ENCODE measurements at places on chromosomes 4 and X.

DNA sequence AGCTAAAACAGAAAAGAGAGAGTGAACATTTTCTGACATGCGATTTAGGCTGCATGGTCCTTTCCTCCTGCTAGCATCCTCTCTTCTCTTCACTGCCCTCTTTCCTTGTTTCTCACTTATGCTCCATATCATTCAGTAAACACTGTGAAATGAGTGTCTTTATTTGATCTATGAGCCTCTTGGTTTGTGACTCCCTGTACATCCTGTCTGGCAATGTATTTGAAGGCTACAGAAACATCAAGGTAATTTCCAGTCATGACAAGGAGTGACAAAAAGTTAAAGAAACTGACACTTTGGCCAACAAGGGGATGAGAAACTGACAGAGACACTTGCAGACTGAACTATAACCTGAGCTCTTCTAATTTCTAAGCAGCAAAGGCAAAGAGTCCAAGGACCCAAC lies 8.7 kb downstream of the FTHL17 start:
- no peak for DNase-seq

DNA sequence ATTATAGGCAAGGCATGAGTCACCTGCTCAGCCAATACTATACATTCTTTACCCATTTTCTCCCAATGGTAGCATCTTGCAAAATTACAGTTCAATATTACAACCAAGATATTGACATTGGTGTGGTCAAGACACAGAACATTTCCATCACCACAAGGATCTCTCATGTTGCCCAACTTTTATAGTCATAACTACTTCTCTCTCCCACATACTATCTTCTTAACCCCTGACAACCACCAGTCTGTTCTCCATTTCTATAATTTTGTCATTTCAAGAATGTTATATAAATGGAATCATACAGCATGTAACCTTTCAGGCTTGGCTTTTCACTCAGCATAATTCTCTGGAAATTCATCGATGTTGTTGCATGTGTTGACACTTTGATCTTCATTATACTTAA lies 144.9 kb downstream of the ENOX2 start:
- no peak for DNase-seq

GRCh38 chrX:31435592-31435991 lies 363.8 kb upstream of the FTHL17 start:
- DNase-seq, result peak; percentile 30

DNA sequence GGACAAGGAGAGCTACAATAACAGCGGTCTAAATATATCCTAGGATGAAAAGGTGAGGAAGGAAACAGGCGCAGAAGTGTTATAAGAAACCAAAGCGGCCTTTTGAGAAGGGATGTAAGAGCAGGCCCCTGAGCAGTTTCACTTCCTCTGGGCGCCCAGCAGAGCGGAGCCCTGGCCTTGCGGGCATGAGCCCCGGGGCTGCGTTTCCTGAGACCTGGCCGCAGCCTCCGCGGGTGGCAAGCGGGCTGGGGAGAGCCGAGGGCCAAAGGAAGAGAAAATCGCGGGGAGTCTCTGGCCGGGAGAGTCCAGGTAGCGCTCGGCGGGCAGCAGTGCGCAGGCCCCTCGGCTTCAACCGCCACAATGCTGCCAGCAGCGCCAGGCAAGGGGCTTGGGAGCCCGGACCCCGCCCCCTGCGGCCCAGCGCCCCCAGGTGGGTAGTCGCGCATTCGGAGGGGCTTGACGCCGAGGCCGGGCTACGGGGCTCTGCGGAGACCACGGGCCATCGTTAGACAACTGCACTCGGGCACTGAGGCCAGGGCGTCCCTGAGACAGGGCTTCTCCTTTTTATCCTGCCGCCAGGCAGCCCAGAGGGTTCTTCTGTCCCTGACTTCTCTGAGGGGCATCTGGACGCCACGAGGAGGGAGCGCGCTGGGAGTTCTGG lies at the start of gene BANK1:
TSS of gene BANK1 (plus strand) at position 210 of the 661 bp plus-strand sequence. CDS start at position 361, 151 bp downstream.
- peak; percentile 46 for DNase-seq

- DNase-seq, result peak; percentile 17
Measured at GRCh38 chr4:109803924-109804571, 2.2 kb upstream of the CFI start.

DNA sequence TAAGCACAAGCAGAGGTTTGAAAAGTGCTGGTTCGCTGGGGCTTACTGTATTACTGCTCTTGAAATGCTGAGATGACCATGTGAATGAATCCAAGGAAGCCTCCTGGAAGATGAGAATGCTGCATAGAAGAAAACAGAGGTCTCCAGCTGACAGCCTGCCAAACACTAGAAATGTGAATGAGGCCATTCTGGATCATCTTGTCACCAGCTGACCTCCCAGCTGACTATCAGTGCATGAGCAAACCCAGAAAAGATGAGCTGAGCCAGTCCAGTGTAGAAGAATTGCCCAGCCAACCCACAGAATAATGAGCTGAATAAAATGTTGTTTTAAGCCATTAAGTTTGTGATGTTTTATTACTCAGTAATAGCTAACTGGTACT lies 49.1 kb upstream of the DYNLT3 start:
- peak; percentile 16 for DNase-seq

GRCh38 chrX:1676866-1677265 lies 62.0 kb downstream of the ASMT start:
- no peak for DNase-seq

GRCh38 chr4:141804836-141805235 lies 168.5 kb downstream of the IL15 start:
- DNase-seq, result no peak

DNA sequence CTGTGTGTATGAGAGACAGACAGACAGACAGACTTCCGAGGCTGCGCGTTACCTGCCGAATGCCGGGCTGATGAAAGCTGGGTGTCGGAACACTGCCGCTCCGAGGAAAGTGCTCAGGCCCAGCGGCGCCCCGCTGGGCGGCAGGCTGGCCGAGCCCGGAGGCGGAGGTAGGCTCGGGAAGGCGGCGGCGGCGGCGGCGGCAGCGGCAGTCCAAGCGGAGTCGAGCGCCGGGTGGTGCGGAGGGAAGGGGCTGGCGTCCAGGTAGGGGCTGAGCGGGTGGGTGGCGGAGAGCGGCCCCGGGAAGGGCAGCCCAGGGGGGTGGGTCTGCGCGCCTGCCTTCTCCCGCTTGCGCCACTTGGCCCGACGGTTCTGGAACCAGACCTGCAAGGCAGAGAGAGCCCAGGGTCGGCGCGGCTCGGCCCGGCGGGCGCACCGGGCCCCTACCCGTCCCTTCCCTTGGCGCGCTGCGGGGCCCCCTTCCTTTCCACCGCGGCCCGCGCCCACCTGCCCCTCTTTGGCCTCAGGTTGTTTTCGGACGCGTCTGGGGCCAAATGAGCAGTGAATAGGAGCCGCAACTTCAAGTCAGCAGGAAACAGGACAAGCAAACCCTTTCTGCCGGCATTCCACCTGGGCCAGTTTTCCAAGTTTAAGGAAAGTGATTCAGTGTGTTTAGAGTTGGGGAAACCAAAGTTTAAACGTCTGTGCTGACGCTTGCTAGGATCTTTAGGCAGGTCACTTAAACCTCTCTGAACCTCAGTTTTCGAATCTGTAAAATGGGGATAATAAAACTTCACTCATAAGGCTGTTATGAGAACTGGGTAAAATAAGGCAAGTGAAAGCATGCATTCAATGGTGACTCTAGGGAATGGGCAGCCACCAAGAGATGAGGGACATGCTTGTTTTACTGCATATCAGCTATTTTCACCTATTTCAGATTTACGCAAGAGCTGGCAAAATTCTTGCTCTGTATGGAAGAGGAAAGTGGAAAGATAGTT lies 8.4 kb downstream of the ARX start:
- no peak for DNase-seq

DNA sequence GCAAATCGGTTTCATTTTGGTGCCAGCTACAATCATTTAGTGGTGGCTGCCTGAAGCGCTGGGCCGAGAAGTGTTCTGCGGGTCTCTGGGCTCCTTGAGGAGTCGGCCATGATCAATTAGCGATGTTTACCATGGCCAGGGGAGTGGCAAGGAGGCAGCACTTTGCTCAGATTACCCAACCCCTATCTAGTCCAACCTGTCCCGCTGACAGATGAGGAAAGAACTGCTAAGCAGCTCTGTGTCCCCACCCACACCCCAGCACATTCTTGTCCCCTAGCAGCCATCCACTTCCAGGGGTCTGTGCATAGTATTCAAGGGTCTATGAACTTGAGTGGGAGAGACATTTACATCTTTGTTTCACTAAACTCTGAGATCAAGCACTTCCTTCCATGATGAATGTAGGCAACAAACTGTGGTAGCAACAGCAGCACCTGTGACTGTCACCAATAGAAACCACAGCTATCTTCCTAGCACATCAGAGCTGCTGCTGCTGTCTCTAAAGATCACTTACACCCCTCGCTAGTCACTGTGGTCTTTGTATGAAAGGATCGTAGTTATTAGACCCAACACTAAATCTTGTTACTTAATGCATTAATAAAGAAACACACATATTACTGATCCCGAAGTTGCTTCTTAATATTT lies 331.6 kb downstream of the BCOR start:
- DNase-seq, result no peak

DNA sequence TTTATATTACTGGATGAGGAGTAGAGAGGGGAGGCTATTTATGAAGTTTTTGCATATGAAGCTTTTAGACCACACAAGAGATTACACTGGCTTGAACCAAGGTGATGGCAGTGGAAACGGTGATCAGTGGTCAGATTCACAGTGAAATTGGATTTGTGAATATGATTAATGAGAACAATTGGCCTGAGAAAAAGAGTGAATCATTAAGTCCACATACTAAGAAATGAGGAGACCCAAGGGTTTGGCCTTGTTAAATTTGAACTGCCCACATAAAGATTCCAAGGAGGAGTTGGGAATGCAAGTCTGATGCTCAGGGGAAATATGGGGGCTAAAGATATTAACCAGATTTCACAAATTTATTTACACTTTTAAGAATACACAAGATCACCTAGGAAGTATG lies 155.3 kb upstream of the ADGRL3 start:
- DNase-seq, result no peak

- DNase-seq, result no peak
Measured at GRCh38 chrX:46279214-46279924, 265.9 kb downstream of the ZNF674 start.

DNA sequence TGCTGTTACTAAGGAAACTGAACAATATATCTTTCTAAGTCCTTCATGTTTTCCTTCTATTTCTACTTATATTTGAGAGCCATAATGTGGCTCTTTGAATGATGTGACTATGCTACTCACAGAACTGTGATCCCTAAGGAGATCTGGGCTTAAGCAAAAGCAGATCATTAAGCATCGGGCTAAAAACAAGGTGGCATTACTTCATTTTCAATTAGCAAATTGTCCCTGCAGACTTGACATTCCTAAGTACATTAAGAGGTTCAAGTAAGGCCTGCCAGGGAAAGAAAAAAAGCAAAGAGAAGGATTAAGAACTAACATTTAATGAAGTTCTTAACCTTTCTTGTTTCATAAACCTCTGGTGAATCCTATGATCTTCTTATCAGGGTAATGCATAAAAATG lies 447.6 kb downstream of the PDGFC start:
- DNase-seq, result no peak

- DNase-seq, result no peak
Measured at GRCh38 chr4:110135076-110135475, 63.3 kb downstream of the ELOVL6 start.

- no peak for DNase-seq
Measured at GRCh38 chr4:55938481-55938880, 10.3 kb upstream of the CEP135 start.

DNA sequence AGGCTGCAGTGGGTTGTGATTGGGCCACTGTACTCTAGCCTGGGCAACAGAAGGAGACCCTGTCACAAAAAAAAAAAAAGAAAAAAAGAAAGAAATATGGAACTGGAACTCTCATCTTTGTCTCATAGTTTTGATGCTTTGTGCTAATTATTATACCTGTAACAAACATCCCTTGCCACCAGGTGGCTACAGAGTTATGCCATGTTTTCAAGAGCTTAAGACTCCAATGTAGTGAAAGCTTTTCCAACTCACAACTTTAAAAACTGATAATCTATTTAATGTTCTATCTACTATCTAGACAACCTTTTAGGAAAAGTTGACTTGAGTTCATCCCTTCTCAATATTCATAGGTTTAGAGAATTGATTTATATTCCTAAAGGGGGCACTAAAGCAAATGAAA lies 42.4 kb downstream of the HTR2C start:
- DNase-seq, result no peak

- DNase-seq, result no peak
Measured at GRCh38 chr4:9919047-9919446, 102.2 kb downstream of the SLC2A9 start.

DNA sequence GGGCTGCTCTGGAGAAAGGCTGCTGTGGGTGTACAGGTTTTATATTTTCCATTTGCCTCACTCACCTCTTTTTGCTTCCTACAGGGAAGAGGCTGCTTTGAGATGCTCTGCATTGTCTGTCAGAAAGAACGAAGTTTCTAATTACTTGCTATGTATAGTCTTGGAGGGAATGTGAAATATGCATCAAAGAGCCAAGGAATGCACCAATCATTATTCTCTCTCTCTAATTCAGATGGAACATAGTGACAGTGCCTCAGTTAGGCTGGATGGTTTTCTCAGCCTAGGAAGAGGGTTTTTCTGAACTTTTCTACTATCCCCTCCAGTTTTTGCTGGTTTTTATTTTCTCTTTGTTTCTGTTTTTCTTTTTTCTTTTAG lies 106.8 kb upstream of the SLC4A4 start:
- no peak for DNase-seq

DNA sequence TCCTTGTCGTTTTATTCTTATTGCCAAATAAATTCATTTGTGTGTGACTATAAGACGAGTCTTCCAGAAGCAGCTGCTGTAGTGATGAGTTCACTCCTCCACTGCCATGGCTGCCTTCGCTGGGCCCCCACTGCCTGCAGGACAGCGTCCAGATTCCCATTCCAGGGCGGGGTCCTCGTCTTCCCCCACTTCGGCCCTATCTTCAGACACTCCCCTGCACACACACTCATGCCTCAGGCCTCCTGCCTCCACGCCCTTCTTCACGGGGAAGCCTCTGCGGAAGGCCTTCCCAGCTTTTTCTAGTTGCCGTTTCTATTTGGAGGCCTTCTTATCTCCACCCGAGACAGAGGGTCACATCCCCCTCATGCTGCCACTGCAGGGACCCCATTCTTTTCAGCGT lies 80.4 kb downstream of the SHROOM2 start:
- no peak for DNase-seq

- no peak for DNase-seq
Measured at GRCh38 chr4:173146456-173146855, 22.2 kb upstream of the GALNT7 start.

Measured in globus pallidus (tissue), 1 donor.